ENCODE measurements at places on chromosomes 12 and 14.

DNA sequence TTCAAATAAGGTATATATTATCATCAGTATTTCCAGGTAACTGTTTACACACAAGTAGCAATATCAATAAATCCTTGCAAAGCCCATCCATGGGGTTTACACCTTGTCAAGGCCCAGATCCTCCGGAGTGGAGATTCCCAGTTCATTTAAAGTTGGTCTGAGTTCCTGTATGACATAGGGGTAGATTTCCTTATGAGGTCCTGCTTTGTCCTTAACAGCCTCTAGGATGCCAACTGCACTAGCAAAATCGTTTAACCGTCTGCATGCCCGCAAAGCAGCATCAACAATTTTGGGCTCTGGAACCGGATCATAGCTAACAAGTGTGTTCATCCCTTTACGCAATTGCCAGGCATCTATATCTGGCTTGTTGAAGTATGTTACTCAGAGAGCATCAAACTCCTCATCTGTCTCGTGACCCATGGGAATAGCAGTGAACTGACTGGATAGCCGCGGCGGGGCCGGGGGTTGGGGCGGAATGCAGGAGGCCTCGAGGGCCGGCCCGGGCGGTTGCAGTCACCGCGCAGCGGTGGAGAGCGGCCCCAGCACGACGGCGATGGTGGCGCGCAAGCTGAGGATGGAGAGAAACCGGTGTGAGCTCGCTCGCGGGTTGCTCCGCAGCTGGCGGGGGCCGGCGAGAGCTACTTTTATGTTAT lies 30.6 kb upstream of the FBXO34 start:
- no peak for DNase-seq

DNA sequence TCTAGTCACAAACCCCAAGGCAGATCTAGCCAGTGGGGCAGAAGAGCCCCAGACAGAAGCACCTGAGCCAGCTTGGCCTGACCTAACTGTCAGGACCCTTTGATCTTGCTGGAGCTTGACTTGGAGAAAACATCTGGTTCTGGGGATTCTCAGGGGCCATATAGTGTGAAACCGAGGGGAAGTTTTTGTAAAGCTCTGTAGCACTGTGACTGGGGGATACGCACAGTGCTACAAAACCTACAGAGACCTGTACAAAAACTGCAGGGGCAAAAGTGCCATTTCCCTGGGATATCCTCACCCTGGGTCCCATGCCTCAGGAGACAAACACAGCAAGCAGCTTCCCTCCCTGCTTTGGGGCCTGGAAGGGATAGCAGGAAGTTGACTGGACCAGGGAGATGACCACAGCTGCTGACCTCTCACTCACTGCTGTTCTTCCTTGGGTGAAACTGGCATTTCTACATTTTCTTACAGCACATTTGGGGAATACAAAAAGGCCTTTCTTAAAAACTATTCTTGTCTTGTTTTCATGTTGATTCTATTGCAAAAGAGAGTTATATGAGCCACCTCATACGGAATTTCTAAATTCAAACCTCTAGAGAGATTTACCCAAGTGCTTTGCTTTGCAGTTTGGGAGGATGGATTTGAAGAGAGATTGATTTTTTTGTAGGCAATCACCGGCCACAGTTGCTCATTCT lies 140.0 kb downstream of the DAD1 start:
- DNase-seq: no peak

GRCh38 chr12:107514887-107515445 lies 170.6 kb upstream of the PWP1 start:
- DNase-seq: no peak

DNA sequence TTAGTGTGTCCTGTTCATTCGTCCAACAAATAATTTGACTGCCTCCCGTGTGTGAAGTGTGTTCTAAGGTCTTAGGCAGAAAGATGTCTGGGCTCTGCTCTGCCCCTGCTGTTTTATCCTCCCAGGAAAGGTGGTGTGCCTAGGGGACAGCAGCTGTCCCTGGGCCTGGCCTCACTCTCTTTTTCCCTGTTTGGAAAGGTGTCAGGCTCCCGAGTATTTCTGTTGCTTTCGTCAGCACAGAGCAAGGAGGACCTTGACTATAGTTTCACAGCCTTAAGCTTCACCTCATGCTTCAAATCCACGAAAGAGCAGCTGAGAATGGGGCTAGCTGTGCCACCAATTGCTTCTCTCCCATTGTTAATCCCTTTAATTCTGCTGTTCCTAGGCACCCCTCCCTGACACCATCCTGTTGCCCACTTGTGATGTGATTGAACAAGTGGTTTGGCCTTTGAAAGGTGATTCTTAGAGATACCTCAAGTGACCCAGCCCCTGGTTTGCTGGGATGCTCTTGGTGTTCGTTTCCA lies 54.2 kb downstream of the TGFB3 start:
- no peak for DNase-seq

DNA sequence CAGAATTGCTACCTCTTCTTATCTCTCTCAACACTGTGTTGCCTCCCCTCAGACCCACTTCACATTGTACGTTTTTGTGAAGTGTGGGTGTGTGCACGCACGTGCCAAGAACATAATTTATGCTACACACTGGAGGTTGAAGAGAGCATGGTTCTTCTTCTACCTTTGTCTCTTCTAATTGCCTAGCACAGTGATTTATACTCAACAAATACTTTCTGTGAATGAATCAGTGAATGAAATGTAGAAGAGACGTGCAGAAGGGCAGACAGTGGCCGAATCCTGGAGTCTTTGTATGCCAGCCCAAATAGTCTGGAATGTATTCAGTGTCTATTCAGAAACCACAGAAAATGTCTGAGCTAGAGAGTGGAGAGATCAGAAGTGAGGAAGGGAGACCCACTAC lies 4.6 kb upstream of the SAMD4A start:
- no peak for DNase-seq

DNA sequence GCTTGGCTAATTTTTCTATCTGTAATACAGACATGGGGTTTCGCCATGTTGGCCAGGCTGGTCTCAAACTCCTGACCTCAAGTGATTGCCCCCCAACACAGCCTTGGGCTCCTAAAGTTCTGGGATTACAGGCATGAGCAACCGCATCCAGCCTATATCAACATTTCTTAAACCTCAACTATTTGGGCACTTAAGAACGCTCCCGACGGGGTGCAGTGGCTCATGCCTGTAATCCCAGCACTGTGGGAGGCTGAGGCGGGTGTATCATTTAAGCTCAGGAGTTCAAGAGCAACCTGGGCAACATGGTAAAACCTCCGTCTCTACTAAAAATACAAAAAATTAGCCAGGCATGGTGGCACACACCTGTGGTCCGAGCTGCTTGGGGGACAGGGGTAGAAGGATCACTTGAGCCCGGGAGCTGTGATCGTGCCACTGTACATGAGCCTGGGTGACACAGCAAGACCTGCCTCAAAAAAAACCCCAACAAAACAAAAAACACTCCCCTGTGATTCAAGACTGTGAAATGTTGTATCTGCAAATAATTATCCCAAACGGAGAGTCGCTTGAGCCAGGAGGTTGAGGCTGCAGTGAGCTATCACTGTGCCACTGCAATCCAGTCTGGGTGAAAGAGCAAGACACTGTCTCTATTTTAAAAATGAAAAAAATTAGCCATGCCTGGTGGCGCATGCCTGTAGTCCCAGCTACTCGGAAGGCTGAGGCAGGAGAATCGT lies 21.5 kb downstream of the PPTC7 start:
- DNase-seq: no peak

DNA sequence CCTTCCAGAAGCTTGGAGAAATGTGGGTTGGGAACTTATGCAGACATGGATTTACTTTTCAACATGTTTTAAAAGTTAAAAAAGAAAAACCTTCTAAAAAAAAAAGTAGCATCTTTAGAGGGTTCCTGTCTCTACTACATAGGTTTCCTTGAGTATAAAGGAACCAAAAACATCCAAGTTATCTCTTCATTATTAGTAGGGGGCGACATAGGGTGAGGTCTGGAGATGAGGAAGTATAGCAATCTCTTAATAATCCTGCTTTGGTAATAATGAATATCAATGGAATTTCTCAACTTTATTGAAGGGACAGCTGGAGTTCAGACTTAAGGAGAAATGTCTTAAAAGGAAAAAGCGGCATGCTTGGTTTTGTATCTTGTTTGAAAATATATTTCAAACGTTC lies 6.5 kb upstream of the PLXNC1 start:
- no peak for DNase-seq

GRCh38 chr12:26205941-26206340 lies 10.6 kb downstream of the SSPN start:
- DNase-seq: no peak

DNA sequence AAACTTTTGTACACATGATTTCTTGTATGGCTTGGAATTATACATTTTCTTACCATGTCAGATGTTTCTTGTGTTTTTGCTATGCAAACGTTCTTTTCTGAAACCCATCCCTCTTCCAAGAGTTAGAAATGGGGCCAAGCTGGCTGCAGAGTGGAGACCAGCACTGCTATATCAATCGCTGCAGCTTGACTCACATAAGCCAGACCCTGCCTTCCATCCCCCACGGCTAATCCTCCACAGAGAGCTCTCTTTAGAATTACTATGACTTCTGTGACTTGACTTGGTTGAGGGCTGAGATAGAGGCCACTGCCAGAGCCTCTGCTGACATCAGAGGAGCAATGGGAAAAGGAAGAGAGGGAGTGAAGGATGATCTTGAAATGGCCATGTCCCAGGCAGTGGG lies 147.9 kb downstream of the DACT1 start:
- no peak for DNase-seq

GRCh38 chr12:100868487-100868886 lies 73.9 kb downstream of the ANO4 start:
- no peak for DNase-seq

DNA sequence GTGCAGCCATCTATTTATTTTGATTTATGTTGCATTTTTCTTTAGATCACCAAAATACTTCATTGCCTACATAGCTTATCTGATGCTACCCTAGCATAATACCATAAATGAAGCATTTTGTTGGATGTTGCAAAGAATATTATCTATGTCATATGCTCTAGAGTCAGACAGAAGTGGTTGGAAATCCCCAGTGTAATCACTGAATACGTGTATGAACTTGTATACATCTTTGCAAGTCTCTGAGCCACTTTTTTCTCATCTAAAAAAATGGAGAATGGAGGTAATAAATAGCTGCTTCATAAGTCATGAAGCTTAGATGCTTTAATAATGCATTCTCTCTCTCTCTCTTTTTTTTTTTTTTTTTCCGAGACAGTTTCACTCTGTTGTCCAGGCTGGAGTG lies 18.5 kb downstream of the EVL start:
- DNase-seq: no peak
